ENCODE measurements at places on chromosomes 1 and 21.
A peak's percentile ranks its signal among the peaks of the same experiment; 100 is the strongest.

DNA sequence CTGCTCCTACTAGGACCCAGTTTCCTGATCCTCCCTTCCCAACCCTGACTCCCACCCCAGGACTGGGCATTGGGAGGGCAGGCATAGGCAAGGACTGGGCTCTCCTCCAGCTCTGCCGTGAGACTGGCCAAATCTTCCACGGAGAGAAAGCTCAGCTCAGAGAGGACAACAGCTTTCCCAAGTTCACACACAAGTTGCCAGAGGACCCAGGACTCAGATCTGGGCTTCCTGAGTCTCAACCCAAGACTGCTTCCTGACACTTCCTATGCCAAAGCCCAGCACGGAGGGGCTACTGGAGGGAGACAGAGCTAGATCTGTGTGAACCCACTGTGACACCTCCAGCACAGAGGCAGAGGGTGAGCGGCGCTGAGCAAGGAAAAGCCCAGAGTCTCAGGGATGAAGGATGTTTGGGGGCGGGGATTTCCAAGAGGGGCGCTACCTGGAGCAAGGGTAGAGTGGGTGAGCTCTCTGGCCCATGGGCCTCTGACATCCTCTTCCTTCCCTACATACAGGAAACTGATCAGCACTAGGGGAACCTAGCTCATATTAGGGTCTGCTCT lies 7.1 kb downstream of the PDZK1IP1 start:
- DNase-seq = no peak

DNA sequence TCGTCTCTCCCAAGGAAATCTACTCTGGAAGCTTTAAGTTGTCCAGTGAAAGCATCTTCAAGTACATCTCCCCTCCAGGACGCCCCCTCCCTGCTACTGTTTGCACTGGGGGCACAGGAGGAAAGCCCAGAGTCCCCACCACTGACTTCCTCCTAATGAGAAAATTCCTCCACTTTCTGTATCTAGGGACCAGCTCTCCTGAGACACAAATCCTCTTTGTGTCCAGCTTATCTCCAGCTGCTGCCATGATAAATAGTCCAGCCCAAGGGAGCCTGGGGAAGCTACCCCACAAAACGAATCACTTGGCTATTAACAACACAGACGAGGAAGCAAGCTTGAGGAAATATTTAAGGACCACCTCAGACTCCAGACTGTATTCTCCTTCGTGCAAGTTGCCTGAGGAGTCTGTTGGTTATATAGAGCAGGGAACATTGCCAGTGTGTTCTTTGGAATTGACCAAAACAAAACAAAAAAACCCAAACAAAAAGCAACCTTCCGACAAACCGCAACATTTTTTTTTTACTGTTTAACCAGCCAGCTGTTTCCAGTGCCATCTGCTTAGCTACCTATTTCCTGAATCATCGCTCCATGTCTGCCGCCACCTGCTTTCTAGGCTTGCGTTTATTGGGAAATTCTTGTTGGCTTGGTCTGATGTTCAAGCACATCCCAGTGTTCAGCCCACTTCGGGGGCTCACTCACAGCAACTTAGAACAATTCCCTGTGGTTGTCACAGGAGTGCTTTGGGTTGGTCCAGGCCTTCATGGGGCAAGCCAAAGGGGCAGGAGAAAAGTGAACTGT lies 7.7 kb downstream of the C1orf226 start:
- peak; percentile 9 for DNase-seq

GRCh38 chr1:193699261-193699660 lies 512.8 kb upstream of the B3GALT2 start:
- DNase-seq = no peak

DNA sequence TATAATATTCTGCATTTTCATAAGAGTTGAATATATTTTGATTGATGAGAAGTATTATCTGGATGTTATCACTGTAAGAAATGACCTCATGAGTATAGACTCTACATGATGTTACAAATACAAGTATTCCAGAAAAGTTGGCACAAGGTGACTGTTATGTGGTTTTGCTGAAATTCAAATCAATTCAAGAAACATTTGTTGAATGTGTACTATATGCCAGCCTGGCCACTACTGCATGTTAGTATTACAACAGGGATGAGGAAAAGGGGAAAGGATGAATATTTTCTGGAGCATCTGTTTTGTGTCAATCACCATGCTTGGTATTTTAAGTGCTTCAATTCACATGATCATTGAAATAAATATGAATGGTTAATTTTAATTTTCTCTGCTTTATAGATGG lies 250.9 kb upstream of the PBX1 start:
- DNase-seq = no peak

- DNase-seq = peak; percentile 13
Observed at GRCh38 chr1:228445843-228446650, 29.4 kb upstream of the TRIM17 start.

DNA sequence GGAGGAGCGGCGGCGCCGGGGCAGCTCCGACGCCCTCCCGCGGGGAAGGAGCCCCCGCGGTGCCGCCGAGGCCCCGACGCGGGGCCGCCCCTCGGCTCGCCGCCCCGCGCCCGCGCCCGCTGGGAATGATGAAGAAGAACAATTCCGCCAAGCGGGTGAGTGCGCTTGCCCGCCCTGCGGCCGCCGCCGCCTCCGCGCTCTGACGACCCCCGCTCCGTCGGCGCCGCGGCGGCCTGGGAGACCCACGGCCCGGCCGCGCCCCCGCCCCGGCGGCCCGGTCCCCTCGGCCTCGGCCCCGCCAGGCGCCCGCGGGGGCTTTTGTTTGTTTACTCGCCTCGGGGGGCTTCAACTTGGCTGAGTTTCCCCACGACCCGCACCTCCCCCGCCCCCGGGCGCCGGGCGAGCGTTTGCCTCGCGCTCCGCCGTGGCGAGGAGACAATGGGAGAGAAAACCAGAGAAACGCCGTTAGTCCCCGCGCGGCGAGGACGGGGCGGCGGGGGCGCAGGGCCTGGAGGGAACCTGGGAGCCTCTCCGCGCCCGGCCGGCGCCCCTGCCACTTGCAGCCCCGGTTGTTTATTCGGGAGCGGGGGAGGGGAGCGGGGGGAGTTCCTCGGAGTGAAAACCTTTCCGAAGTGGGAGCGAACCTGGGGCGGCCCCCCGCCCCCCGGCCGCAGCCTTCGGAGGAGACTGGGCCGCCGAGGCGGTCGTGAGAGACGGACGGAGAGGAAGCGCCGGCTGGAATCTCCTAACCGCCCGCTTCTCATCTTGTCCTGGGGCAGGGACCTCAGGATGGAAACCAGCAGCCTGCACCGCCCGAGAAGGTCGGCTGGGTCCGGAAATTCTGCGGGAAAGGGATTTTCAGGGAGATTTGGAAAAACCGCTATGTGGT lies 661 bp downstream of the PLEKHO1 start:
- DNase-seq = no peak

DNA sequence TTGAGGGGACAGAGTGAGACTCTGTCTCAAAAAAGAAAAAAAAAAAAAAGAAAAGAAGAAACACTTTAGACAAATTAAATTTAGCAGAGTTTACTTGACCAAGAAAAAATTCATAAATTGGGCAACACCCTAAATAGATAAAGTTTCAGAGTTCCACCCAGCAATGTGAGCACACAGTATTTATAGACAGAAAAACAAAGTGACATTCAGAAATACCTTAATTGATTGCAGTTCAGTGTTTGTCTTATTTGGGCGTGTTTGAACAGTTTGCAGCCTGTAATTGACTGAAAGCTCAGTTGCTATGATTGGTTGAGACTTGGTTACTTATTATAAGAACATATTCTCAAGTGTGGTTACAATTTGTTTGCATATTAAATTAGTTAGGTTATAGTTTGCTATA lies 603.5 kb upstream of the NEGR1 start:
- no peak for DNase-seq

- DNase-seq = peak; percentile 65
Observed at GRCh38 chr1:156115514-156116374, 1.2 kb downstream of the LMNA start.

DNA sequence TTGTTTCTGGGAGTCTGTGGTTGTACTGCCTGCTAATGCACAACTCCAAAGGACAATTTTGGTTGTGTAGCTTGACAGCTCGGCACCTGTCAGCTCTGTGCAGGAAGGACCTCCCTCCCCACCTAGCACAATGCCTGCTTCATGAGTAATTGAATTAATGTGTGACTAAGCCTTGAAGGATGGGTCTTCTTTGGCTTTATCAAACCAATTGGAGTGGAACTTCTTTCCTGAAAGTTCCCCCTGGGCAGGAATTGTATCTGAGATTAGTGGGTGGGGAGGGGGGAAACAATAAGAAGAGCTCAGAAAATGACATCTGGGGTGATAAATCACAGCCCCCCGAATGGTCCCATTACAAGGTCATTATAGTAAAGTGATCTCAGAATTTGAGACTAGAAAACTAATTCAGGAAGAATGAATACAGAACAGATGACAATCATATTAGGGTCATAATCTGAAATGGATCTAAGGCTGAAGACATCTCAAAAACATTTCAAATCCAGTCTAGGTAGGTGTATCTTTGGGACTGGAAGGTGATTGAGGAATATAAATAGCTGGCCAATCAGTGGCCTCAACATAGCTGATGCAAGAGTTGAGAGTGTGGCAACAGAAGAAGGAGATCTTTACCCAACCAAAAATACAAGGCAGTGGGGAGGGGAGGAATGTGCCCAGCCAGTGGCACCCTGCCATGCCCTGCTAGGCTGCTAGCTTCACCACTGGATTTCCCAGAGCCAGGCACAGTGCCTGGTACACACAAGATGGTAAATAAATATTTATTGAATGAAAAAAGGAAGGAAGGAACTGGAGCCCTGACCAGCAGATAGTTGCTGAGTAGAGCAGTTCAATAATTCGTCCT lies 10.1 kb upstream of the SESN2 start:
- DNase-seq = peak; percentile 89

- no peak for DNase-seq
Observed at GRCh38 chr1:99429754-99430153, 165.5 kb downstream of the PLPPR4 start.

- peak; percentile 90 for DNase-seq
Observed at GRCh38 chr1:225658041-225658440, 5.1 kb upstream of the ENAH start.

DNA sequence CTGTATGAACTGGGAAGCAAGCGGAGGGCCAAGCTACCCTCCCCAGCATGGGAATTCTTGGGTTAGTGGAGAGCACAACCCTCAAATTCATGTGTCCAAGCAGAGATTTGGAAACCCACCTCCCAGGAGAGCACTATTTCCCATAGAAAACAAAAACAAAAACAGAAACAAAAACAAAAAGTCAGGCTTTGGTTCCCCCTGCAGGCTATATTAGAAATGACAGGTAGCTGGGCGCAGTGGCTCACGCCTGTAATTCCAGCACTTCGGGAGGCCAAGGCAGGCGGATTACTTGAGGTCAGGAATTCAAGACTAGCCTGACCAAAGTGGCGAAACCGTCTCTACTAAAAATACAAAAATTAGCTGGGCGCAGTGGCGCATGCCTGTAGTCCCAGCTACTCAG lies 10.8 kb downstream of the MINDY1 start:
- DNase-seq = peak; percentile 41

DNA sequence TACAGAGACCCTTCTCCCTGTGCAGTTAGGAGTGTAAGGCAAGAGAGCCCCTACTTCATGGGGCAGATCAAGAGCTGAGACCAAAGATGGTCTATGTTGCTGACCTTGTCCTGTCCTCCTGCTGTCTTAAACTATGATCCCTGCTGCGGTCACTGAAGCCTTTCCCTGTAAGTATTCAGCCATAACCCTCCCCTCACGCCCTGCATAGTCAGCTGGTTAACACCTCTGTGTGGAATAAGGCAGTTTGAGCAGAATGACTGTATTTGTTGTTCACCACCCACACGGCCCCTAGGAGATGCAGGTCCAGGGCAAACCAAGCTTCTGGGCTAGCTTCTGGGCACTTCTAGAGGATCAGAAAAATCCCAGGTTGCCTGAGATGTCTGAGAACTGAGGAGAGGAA lies 356 bp downstream of the TSPAN1 start:
- no peak for DNase-seq

DNA sequence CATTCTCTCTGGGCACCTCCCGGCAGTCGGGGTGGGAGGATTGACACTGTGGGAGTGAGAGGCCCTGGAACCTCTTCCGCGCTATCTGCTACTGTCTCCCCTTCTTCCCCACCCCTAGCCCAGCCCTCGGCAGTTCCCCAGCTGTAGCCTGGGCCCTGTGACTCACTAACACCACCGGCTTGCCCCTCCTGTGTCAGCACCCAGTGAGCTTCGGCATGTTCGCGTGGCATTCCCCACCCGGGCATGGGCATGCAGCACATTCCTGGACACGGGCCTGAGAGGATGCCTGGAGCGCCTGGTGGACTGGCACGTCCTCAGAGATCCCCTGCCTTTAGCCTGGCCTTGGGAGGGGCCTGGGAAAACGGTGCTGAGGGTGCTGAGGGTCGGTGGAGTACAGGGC lies 1.3 kb downstream of the CDK18 start:
- peak; percentile 51 for DNase-seq

GRCh38 chr1:34266127-34266951 lies 89.6 kb downstream of the C1orf94 start:
- DNase-seq = peak; percentile 53

- no peak for DNase-seq
Observed at GRCh38 chr1:169694304-169695075, 16.9 kb downstream of the SELL start.

- peak; percentile 92 for DNase-seq
Observed at GRCh38 chr1:201896951-201897391, 8.3 kb downstream of the SHISA4 start.

- DNase-seq = no peak
Observed at GRCh38 chr1:150545486-150546032, 3.6 kb upstream of the ADAMTSL4 start.

DNA sequence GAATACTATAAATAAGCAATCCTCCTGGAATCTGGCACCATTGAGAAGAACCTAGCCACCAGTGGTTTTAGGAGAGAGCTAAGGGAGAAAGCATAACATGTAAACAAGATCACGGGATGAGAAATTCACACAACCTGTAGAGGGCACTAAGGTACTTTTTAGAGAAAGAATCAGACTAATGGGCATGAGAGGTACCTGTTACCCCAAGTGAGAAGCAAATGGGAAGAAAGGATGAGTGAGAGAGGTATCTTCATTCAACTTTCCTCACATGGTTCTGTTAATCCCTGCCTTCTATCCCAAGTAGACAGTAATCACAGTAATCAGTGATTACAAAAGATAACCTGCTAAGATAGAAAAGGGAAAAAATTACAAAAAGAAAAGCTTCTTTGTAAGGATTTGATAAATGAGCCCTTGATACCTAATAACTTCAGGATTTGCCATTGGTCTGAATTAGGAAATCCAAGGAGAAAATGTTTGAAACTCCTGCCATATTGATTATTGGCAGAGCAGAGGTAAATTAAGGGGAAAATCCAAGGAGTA lies 251.1 kb upstream of the ADGRL2 start:
- peak; percentile 54 for DNase-seq

Measured in fibroblast of skin of scalp (primary cell).